SJCRH30 (cell line): ENCODE measurements at places on chromosomes 4 and X.

DNA sequence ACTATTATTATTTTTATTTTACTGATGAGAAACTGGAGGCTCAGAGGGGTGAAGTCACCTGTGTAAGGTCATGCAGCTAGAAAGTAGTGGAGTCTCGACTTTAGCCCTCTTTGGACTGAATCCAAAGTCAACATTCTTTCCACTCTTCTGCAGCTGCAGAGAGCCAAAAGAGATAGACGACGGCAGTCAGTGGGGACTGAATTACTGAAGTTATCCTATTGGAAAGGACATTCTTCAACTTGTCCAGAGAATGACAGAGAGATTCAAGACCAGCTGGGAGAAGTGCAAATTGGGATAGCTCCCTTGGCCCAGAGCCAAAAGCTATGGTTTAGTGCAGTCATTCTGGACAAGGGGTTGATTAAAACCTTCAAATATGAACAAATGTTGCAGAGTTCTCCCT is 42.5 kb downstream of the VGLL1 start:
- peak; percentile 28 for DNase-seq

- DNase-seq = peak; percentile 38
Measured at GRCh38 chrX:133402042-133402453, 13.2 kb downstream of the GPC4 start.

- DNase-seq = no peak
Measured at GRCh38 chrX:154776753-154777152, 14.1 kb downstream of the DKC1 start.

GRCh38 chr4:48958582-48958981 is 27.5 kb upstream of the CWH43 start:
- no peak for DNase-seq

DNA sequence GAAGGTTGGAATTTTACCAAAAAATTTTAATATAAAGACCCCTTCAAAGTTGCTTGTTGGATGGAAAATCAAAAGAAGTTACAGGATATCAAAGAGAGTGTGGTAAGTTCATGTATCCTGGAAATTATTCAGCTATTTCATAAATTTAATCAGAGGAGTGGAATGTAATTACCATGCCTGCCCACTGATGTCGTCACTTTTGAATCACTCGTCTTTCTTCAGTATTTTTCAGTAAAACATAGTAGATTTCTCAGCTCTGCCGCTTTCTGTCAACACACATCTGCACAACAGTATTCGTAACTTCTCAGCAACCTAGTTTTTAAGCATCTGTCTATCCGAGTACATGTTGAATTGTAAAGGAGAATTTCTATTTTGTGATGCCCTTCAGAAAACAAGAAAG is 2163.0 kb upstream of the AGA start:
- no peak for DNase-seq

GRCh38 chrX:9492901-9493300 is 28.0 kb downstream of the TBL1X start:
- DNase-seq = no peak

DNA sequence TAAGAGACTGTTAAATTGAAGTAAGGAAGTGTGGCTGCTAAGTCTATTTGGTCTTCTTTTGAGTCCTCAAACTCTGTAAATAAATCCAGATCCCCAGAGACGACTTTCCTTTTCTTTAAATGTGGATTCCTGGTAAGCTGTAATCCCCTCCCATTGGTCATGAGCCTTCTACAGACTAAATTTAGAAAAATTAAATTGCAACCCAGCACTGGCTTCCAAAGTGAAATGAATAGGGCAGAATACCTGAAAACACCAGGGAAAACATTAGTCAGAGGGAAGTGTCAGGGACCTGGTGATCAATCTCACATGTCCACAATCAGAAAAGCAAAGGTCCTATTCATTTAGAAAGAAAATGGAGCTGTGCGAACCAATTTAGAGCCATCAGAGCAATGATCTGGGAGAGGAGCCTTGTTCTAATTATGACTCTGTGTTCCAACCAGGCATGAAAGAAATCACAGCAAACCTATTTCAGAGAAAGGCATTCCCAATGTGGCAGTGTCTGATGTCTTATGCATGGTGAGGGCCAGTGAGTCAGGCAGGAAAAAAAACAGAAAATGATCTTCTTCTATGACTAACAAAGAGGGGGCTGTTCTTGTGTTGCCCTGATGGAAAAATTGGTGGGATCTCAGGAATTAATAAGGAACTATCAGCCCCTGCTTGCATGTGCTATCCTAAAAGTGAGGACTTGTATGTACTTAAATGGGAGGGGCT is 19.8 kb upstream of the CCDC149 start:
- DNase-seq = no peak

DNA sequence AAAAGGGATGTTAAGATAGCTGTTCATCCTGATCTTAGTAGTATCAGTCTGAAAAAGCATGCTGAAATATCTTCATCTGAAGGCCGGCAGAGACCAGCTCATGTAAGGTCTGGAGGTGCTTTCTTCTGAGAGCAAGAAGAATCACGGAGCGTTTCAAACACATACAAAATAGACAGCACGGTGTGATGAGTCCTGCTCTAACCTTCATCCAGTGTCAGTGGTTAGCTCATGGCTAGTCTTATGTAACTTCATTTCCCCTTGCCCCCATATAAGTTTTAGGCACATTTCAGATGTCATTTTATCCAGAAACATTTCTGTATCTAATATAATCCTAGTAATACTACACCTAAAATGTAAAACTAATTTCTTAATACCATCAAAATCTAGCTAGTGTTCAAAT is 27.8 kb downstream of the ADD1 start:
- no peak for DNase-seq

DNA sequence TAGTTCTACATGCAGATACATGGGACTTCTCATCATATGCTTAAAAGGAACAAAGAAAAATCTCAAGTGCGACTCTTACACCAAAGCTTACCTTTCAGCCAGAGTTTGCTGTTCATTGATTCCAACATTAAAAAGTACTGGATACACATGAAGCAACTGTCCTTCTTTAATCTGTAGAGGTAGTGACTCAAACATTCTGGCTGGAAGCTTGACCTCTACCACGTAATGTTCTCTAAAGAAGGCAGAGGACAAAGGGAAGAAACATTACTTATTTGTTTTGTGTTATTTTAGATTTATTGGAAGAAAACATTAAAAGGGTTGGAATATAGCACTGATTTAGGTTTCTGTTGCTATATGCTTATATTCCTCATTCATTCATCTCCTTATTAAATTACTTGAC is 476.1 kb downstream of the IL15 start:
- no peak for DNase-seq

DNA sequence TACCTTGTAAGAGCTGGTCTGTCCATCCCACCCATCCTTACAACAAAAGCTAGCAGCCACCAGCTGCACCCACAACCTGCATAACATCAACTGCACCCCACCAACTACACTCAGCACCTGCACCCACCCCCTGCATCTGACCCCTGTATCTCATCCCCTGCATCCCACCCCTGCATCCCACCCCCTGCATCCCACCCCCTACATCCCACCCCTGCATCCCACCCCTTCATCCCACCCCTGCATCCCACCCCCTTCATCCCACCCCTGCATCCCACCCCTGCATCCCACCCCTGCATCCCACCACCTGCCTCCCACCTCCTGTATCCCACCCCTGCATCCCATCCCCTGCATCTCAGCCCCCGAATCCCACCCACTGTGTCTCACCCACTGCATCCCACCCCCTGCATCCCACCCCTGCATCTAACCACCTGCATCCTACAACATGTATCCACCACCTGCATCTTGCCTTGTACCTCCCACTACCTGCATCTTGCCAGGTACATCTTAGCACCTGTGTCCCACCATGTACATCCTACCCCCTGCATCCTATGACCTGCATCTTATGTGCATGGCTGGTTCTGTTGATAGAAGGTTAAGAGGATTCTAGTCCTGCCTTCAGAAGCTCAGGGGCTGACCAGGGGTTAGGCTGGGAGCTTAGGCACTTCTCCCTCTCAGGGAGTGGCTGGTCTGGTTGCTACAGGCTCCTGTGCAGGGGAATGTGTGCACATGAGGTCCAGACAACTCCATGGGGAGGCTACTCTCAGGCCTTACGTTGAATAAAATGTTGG is 9.4 kb downstream of the TMEM271 start:
- no peak for DNase-seq

DNA sequence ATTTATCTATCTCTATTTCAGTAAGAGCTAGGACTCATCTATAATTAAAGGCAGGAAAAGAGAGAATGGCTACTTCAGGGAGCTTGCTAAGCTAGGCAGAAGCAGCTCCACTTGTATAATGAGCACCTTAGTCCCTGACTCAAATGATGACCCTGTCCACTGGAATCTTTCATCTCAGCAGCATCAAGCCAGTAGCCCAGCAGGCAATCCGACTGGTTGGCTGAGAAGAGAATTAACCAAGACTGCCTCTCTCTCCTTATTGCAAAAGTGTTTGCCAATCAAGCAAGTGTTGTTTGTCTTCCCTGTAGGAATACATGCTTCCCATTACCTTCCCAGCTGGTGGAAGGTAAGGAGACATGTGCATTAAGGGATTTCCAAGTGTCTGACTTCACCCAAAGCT is 3.9 kb upstream of the SPOCK3 start:
- DNase-seq = no peak

DNA sequence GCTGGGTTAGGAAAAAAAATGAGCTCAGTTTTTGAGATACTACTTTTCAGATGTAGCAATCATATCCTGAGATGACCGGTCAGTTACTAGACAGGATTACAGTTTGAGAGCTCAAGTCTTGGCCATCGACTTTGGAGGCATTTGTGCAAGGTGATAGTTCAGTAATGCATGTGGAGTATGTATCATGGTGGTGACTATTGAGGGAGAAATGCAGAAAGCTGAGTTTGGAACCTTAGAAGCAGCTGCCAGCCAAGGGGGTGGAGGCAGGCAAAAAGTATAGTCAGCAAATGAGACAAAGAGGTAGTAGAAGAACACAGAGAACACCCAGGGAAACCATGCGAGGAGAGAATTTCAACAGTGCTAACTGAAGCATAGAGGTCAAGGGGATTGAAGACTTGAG is 48.7 kb upstream of the SLC4A4 start:
- no peak for DNase-seq

GRCh38 chr4:79575709-79576428 is 167.8 kb upstream of the GK2 start:
- no peak for DNase-seq

DNA sequence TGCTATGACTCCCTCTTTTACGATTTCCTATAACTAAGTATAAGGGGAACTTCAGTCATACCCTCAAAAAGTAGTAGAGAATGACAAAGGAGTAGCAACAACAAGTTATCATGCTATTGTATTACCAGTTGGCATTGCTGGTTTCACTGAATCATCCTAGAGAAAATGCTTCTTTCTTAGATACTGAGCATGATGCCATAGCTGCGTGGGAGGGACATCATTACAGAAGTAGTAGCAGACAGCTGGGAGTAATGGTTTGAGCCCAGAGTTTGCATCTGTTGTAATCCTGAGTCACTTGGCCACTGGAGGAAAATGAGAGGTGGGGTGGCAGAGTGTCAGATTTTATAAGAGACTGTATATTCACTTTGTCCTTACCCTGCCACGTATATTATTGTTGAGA is 38.6 kb downstream of the MTMR1 start:
- DNase-seq = peak; percentile 6

- DNase-seq = no peak
Measured at GRCh38 chr4:46924789-46925529, 15.9 kb upstream of the COX7B2 start.

DNA sequence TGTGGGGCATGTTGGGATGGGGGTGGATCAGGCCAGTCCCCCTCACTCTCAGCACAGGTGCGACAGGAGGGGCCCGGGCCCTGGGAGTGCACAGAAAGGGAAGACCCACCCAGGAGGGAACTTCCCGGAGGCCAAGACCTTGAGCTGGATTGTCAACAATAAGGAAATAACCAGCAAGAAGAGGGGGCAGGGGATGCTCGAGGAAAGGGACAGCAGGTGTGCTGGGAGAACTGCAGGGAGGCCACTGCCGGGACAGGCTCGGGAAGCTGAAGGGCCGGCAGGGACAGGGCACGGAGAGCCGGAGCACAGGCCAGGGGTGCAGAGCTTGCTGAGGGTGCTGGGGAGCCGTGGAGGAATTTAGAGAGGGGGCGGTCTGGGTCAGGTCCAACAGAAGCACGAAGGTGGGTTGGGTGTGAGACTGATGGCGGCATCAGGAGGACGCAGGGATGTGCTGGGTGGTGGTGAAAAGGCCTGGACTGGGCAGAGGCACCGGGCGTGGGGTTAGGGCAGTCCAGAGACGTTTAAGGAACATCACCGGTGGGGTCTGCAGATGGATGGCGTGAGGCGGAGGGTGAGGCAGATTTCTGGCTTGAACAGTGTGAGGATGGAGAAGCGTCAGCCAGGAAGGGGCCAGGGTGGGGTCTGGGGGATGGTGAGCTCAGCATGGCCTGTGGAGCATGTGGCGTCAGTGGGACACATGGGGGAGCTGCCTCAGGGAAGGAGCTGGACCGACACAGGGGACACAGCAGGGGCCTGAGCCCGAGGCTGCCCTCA is 54.8 kb downstream of the ADRA2C start:
- DNase-seq = no peak

DNA sequence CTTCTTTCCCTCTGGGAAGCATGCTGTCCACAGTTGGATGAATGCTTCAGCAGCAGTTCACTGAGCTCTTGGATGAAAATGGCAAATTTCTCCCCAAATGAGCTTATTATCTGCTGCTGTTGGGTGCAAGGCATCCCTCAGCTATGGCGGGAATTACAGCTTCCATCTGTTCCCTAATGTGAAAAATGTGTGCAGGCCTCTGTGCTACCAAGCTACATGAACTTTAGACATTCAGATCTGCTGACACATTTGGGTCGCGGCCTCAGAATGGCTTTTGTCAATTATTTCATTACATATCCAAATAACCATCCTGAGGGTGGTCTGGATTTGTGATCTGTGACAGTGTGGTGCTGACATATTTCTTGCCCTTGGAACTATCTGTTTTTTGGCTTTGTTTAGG is 119.5 kb upstream of the SCML1 start:
- peak; percentile 29 for DNase-seq

GRCh38 chr4:121651597-121651996 is 45.2 kb downstream of the ANXA5 start:
- DNase-seq = no peak

- DNase-seq = no peak
Measured at GRCh38 chr4:119002476-119002875, 113.8 kb downstream of the SYNPO2 start.

DNA sequence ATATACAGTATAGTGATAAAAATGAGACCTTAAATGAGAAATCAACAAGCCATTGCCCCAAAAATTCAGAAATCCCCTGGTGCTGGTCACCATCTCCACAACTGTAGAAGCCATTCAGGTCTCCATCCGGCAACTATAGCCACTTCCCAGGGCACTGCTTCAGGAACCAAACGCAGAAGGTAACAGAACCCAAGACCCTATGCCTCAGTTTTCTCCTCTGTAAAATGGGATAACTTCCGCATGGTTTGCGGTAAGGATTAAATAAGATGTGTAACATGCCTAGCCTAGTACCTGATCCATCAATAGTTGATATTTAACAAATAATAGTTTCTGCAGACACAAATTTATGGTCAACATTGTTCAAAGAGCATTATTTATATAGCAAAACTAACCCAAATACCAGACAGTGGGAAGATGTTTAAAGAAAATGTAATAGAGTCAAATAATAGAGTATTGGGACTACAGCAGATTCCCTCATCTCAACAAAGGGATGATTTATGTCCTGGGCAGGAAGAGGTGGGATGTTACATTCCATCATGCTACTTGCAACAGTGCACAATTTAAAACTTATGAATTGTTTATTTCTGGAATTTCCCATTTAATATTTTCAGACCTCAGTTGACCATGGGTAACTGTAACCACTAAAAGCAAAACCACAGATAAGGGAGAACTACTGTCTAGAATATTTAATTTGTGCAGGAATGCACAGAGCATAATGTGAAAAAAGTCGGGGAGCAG is 30.0 kb downstream of the IRF2 start:
- no peak for DNase-seq

- DNase-seq = no peak
Measured at GRCh38 chr4:106687026-106687425, 318.4 kb upstream of the GIMD1 start.
